A172 (cell line): ENCODE measurements at places on chromosomes 1 and 21.

GRCh38 chr1:26164036-26164860 is 4.5 kb downstream of the C1orf232 start:
- DNase-seq: no peak

- DNase-seq: peak; percentile 70
These were observed 18.8 kb upstream of the MAP1LC3C start for GRCh38 chr1:242017580-242018233.

DNA sequence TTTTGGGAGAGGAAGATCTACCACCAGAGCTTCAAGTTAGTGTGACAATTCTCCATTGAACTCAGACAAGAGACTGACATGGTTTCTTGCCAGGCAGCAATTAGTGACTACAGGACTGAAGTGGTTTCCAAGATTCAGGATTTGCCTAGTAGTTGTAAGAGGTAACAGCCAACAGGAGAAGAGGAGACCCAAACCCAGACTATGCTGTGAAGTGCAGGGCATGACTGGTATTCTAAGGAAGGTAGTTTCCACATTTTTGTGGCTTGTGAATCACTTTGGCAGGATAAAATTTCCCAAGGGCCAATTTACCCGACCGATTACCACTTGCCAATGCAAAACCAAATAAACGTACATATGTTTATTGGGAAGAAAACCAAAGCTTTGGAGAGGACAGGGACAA is 14.7 kb upstream of the RAP1A start:
- DNase-seq: peak; percentile 85

GRCh38 chr1:21294266-21294989 is 4.2 kb upstream of the ECE1 start:
- DNase-seq: peak; percentile 78

DNA sequence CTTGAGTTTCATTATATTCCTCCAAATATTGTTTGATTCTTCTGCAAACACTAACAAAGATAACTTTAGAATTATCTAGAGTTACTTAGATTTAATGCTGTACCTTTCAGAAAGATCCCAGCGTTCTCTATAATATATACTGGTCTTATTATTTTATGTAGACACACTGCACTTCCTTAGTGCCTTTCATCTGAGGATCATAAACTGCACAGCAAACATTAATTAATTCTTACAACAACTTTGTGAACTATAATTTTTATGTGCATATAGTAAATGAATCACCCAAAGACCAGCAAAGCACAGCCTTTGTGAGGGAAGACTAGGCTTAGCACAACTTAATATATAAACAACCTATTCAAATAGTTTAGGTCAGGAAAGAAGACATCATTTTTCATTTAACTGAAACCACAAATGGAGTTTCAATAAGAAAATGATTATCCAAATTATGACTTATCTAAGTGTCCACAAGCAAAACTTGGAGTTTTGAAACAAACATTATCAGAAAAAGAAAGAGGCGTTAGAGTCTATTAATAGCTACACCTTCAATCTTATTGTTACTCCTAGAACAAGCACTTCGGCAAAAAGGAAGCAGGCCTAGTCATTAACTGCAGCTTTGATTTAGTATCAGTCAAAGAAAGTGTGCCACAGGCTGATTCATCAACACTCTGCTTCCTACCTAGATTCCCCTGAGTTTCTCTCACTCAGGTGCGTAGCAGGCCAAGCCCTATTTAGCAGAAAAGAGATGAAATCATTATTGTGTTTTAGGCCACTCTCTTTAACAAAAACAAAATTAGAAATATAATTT is 22.5 kb upstream of the RC3H1 start:
- no peak for DNase-seq
